ENCODE measurements at places on chromosomes 12 and 14.

DNA sequence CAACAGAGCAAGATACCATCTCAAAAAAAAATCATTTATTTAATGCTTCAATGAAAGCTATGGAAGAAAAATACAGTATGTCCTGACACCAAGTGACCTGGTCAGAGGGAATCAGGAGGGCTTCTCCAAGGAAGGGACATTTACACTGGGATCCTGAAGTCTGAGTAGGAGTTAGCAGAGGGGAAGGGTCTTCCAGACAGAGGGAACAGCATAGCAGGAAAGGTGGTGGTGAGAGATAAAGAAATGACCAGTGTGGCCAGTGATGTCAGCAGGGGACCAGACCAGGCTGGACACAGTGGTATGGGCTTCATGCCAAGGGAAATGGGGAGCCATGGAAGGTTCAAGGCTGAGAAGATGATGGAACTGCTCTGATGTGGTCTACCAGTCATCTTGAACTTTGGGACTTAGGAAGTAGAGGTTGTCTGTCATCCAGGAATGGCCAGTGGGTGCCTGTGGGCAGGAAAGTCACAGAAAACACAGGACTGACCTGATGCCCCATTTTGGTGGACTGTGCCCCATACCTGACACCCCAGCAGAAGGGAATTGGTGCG, 7.8 kb upstream of the TCHP start:
- no peak for DNase-seq

- DNase-seq: peak; percentile 17
These were observed at the start of gene GPD1 for GRCh38 chr12:50103767-50104321. TSS of gene GPD1 (plus strand) at chr12:50104008. CDS start at chr12:50104051, 43 bp downstream.

DNA sequence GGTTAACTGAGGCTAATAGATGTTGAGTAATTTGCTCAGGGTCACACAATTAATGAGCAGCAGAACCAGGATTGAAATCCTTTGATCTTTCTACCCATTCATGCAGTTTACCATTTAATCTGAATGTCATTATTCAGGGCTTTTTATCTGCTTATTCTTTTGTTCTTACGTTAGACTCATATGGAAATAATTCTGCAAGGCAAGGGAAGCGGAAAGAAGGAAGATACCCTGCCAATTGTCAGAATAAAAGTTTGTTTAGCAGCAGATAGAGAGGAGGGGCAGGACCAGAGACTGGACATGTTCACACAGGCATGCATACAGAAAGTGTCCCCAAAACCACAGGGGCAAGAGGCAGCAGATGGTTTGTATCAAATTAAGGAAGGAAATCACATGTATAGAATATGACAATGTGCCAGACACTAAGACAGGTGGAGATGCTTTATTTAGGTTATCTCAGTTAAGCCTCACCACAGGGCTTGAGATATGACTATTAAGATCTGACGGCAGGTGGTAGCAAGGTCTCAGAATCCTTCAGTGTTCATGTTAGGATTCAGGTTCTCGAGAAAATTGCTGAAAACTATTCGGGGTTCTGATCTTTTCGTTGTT, 29.8 kb downstream of the BRMS1L start:
- no peak for DNase-seq

GRCh38 chr12:52494518-52494917, 1.5 kb upstream of the KRT6A start:
- DNase-seq: no peak

DNA sequence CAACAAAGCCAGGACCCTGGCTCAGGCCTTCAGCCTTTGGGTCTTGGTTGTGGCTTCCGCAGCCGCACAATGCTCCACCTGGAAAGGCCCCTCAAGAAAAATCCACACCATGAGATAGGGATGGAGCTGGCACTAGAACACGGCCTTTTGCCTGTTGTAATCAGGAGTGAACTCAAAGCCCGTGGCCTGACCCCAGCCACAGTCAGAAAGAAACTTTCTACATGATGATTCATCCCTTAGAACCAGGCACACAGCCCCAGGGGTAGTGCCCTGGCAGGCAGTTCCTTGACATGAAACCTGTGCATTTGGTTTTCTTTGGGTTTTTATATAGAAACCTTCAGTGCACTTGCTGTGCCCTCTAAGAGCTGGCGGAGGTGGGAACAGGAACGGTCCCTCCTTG, 5.1 kb downstream of the CLMN start:
- no peak for DNase-seq

GRCh38 chr12:40225984-40226602, 1.3 kb downstream of the LRRK2 start:
- no peak for DNase-seq

GRCh38 chr12:3205742-3206519, 128.8 kb downstream of the TSPAN9 start:
- DNase-seq: no peak

DNA sequence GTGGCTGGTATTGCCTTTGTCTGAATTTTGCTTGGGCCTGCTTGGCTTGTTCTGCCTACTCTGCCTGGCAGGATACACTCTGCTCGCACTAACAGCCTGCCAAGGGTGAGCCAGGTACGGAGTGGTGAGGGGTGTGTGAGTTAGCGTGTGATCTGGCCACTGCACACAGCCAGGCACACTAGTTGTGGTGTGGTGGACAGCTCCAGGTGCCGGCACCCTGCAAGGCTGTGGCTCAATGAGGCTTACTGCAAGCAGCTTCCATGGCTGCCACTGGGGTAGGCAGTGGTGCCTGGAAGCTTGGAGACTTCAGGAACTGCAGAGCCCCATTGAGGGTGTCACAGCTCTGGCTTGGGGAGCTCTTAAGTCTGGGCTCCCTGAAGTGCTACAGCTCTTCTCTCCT, 87.4 kb downstream of the GPHN start:
- no peak for DNase-seq

DNA sequence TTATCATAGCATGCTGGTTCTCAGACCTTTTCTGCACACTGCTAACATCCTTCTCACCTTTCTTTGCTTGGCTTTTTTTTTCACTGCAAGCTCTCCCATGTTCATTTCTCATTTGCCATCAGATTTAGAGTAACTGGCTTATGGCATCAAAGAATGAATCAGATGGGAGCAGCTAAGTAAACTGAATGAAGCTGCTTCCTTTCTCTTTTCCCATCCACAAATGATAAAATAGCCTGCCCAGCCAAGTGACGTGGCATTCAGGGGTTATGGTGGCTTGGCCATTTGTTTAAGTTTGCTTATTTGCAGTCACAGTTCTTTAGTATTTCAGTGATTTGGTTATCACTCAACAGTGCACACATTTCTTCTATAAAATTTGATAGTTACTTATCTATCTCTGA, 708.6 kb downstream of the DIO2 start:
- DNase-seq: no peak

GRCh38 chr14:31269634-31270195, 62.1 kb upstream of the HECTD1 start:
- no peak for DNase-seq

Measured in CD4-positive, alpha-beta T cell treated with Interleukin-17A for 4 hours (primary cell).